Left renal pelvis (tissue), 4 donors: ENCODE measurements at places on chromosomes 12 and 14. TPM values are rescaled to one million over a fixed set of nuclear protein-coding genes. Genes with fewer than 3 reads are reported as not detected.

DNA sequence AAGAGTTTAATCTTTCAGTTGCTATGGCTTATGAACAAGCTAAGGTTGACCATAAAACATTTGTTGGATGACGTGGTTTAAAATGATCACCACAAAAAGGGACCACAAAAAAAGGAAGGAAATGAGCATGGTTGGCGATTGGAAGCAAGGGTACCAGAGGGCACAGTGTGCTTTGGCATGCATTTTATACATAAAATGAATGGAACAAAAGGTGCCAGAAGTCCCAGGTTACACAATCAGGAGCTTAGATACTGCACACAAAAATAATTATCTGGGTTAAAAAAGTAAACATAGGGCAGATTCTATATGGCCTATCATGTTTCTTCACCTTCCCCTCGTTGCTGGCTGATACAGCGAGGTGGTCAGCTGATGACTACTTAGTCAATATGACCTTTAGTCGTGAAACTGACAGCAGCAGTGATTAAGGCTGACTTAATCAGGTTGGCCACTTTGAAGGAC is 50.7 kb downstream of the ZC3H14 start:
- DNase-seq: no peak

- DNase-seq: no peak
These were observed 279.7 kb upstream of the ATP2B1 start for GRCh38 chr12:89988188-89988915.

DNA sequence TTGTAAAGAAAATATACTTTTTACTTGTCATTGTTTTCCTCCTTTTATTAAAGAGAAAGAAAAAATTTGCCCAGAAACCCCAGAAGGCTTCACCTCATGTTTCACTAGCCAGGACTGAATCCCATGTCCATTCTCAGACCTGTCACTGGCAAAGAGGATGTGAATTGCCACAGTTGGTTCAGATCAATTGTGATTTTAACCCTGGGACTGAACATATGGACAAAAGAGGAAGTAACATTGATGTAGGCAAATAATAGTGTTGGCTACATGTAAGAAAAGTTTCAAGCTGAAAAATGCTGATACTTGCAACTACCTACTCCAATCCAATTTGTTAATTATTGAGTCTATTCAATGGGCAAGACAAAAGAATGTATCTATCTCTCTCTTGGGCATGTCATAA is 8.6 kb upstream of the CCDC196 start:
- no peak for DNase-seq

DNA sequence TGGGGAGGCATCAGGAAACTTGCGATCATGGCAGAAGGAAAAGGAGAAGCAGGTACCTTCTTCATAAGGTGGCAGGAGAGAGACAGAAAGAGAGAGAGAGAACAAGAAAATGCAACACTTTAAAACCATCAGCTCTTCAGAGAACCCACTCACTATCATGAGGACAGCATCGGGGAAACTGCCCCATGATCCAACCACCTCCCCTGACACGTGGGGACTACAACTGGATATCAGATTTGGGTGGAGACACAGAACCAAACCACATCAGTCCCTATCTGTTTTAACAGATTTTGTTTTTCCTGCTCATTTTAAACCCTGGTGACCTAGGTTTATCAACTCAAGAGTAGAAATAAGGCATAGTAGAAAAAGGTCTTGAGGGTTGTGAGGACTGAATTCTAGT is 210.1 kb upstream of the PLXNC1 start:
- no peak for DNase-seq

DLK1 gene
- polyA plus RNA-seq: 32.2 TPM

TBX3 gene
- polyA plus RNA-seq: 89.3 TPM

SERPINA12 gene
- polyA plus RNA-seq: 0.37 TPM

ERBB3 gene
- polyA plus RNA-seq: 59.6 TPM
